Activated CD4-positive, alpha-beta T cell treated with anti-CD3 and anti-CD28 coated beads, Interleukin-2, amount 50 U/mL, for 4 hours (primary cell): ENCODE measurements at places on chromosomes 12 and 14.

- DNase-seq = no peak
Observed at GRCh38 chr12:79247494-79247893, 382.9 kb downstream of the SYT1 start.

GRCh38 chr12:47987411-47988072, 16.7 kb downstream of the COL2A1 start:
- no peak for DNase-seq

- no peak for DNase-seq
Observed at GRCh38 chr12:608921-609320, 54.3 kb downstream of the NINJ2 start.

GRCh38 chr12:98182821-98183220, 332.6 kb upstream of the TMPO start:
- no peak for DNase-seq

DNA sequence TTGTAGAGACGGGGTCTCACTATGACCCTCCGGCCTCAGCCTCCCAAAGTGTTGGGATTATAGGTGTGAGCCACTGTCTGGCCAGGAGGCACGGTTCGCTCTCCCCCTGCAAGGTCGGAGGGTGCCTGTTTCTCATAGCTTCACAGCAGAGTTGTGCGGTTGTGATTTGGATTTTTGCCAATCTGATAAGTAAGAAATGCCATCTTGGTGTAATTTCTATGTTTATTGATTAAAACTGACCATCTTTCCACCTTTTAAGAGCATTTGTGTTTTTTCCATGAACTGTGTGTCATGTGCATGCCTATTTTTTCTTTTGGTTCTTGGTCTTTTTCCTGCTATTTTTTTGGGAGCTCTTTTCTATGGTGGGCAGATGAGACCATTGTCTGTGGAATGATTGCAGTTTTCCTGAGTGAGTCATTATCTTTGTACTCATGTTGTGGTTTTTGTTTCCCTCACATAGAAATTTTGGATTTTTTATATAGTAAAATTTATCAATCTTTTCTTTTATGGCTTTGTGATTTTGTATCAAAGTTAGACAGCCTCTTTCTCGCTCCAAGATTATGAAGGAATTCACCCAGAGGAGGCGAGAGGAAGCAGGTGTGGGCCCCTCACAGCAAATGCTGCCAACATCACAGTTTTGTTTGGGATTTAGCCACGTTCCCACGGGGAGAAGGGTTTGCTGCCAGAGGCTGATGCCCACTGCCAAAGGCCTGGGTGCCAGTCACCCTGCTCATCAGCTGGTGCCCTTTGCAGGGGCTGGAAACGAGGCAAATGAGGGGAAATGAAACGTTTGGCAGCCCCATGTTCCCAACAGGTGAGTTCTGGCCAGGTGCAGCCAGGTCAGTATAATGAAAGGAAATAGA, 47.2 kb downstream of the RFX4 start:
- DNase-seq = no peak

- DNase-seq = no peak
Observed at GRCh38 chr14:86933460-86933859, 1059.5 kb downstream of the GALC start.

DNA sequence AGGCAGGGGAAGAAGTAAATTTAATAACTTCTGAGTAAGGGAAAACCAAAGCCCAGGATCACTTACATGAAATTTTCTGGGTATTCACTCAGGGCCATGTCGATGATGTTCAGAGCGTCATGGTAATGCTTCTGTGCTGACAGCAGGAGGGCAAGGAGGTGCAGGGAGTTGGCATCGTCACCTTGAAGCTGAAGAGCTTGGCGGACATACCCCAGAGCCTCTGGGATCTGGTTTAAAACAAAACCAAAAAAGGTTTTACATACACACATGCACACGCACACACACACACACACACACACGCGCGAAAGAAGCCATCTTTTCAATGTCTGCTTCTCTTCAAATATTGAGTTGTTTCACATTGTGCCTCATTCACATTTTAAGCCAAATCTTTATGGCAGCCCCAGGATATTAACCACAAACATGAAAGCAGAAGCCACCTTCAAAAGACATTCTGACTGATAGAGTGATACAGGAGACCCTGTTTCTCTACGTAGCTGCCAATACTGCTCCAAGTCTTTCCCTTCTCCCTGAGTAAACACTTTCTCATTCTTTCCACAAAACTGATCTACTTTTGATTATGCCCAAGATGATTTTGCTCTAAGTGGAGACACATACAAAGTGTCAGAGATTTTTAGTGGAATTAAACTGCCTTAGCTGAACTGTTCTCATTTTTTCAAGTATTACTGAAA, 172.1 kb downstream of the TTC7B start:
- no peak for DNase-seq

- no peak for DNase-seq
Observed at GRCh38 chr12:119415714-119416113, 81.2 kb downstream of the CCDC60 start.

DNA sequence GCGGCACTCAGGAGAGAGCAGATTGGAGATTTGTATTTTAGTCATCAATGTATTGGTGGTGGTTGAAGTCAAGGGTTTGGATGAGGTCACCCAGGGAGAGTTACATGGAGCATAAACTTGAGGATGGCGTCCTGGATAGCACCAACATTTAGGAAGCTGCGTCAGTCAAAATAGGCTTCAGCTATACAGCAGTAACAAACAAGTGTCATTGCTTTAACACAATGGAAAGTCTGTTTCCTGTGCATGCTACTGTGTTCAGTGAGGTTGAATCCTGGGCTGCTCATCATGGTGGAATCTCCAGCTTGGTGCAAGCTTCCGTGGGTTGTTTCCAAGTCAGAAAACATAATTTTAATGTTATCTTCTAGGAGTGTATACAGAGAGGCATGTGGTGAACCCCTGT, 180.4 kb downstream of the CFAP54 start:
- no peak for DNase-seq

GRCh38 chr14:52738409-52738808, 8.4 kb downstream of the STYX start:
- DNase-seq = no peak

GRCh38 chr14:60977847-60978246, 3.0 kb downstream of the TRMT5 start:
- no peak for DNase-seq

DNA sequence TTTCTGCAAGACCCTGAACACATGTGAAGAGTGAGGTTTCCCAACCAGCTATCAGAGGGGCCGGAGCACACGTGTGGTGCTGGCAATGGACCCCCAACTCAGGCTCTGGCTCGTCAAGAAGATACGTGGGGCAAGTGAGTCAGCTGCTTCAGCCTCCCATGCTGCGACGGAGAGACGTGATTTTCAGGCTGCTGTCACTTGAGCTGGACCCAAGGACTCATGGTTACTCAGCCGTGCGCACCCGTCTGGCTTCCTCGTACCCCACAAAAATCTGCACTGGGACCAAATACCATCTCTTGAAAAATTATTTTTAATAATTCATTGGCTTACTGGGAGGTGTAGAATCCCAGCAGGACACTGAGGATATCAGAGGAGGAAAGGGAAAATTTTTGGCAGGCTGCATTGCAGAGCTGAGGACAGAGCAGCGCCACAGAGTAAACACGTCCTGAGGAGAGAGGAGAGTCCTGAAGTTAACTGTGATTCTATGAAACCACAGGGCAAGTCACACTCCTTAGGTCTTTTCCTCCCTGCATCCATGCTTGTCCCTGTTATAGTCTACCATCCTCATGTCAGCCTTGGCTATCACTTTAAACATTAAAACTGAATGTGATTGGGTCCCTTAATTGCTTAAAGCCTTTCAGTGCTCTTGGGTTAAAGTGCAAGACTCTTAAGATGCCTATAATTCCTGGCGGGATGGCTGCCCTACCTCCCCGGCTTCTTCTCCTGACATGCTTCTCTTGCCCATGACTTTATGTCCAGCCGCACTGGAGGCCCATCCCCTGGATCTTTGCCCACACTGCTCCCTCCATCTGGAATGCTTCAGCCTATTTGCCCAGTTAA, 95.3 kb upstream of the SLC35F4 start:
- DNase-seq = no peak

DNA sequence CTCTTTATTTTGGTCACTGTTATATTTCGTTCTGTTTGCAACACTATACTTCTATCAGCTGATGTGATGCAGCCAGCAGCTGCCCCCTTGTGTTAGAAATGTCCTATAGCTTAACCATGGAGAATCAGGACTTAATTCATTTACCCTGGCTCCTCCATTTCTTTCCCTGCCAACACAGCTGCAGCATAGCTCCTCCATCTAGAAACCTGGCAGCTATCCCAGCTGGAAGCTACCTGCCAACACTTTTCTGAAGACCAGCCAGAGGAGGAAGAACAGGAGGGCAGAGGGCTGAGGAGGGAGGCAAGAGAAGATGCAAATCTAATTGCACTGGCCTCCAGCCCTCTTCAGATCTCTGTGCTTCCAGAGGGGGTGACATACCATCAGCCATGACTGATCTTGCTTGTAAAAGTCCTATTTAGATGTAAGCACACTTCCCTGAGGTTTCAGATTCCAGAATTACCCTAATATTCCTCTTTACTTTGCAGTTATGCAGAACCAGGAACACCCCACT, 156.8 kb upstream of the TMEM260 start:
- DNase-seq = no peak

GRCh38 chr12:130521375-130522124, 183.9 kb downstream of the PIWIL1 start:
- no peak for DNase-seq

- no peak for DNase-seq
Observed at GRCh38 chr14:26599291-26599690, 1.5 kb upstream of the NOVA1 start.

- DNase-seq = no peak
Observed at GRCh38 chr12:113660936-113661335, 189.3 kb upstream of the LHX5 start.
